ENCODE measurements at places on chromosomes 7 and 10.

DNA sequence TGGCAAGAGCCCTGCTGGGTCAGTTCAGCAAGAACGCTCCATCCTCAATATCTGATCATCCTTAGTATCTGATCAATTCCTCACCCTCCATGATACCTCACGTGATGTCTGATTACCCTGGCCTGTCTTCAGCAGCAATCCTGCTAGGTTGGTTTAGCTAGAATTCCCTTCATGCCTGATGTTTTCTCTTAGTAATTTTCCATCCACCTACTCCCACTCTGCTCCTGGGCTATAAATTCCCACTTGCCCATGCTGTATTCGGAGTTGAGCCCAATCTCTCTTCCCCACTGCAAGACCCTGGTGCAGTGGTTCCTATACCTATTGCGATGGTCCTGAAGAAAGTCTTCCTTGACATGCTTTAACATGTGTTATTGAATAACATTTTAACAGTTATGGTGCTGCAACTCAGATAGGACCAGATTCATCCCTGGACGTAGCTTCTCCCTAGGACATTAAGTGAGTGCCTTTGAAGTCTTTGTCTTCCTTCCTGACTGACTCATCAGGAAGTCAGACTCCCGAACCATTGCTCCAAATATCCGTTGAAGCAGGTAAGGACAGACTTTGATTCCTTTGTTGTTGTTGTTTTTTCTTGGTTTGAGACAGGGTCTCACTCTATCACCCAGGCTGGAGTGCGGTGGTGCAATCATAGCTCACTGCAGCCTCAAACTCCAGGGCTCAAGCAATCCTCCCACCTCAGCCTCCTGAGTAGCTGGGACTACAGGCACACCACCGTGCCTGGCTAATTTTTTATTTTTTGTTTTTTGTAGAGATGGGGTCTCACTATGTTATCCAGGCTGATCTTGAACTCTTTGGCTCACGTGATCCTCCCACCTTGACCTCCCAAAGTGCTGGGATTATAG lies 29.4 kb upstream of the CLDN3 start:
- no peak for DNase-seq

DNA sequence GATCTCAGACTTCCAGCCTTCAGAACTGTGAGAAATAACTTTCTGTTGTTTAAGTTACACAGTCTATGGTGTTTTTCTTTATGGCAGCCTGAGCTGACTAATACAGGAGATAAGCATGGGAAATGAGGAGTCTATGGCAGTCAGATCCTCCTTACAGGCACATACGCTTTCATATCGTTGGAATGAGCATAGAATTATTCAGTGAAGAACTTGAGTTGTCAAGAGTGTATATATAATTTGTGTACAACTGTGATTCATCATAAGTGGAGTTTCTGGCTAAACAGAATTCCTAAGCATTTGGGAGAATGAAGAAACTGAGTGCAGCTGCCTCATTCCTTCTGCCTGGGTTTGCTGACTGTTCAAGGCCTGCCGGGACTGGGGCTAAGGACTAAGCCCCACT lies 516.7 kb downstream of the ADRA2A start:
- no peak for DNase-seq

DNA sequence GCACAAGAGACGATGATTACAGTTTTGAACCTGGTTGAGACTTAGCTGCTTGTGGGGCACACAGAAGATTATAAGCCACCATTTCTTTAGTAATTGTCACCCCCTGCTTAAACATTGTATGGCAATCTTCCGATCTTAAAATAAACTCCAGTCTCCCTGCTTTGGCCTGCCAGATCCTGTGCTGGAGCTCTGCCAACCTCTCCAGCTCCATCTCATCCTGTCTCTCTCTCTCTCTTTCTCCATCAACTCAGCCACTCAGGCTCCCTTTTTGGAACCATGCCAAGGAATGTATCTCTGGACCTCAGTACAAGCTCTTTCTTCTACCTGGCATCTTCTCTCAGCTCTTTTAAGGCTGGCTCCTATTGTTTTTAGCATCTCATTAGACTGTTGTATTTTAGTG lies 1053.2 kb downstream of the REEP3 start:
- DNase-seq, result no peak

DNA sequence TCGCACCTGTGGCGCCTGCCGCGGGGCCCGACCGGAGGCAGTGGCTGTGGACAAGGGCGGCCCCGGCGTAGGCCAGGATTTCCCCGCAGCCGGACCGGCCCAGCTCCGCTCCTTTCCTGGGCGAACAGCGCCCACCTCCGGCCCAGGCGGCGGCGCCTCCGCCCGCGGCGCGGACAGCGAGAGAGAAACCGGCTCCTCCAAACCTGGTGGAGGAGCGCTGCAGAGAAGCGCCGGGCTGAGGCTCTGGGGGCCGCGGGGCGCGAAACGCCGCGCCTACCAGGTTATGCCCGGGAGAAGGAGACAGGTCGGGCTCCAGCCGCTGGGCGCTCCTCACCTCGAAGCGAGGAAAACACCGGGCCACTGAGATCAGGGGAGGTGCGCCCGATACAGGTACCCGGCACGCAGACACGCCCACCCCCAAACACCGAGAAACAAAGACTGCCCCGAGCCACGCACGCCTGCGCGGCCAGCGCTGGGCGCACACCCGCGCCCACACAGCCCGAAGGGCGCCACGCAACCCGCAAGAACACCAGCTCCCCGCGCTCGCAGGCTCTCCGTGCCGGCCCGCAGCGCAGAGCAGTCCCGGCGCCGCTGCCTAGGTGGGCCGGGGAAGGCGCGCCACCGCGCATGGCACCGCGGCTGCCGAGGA lies 3.3 kb downstream of the GRID1 start:
- peak; percentile 22 for DNase-seq

- no peak for DNase-seq
Measured at GRCh38 chr7:55152516-55152915, 133.7 kb downstream of the EGFR start.

- no peak for DNase-seq
Measured at GRCh38 chr10:113600569-113600968, 47.7 kb downstream of the HABP2 start.

GRCh38 chr10:32957341-32958084 lies 517 bp downstream of the ITGB1 start:
- peak; percentile 60 for DNase-seq

GRCh38 chr10:67827811-67828210 lies 10.2 kb downstream of the DNAJC12 start:
- no peak for DNase-seq

- no peak for DNase-seq
Measured at GRCh38 chr10:72785409-72785808, 93.5 kb downstream of the MCU start.

GRCh38 chr10:5774987-5775620 lies 38.1 kb downstream of the GDI2 start:
- DNase-seq, result no peak

DNA sequence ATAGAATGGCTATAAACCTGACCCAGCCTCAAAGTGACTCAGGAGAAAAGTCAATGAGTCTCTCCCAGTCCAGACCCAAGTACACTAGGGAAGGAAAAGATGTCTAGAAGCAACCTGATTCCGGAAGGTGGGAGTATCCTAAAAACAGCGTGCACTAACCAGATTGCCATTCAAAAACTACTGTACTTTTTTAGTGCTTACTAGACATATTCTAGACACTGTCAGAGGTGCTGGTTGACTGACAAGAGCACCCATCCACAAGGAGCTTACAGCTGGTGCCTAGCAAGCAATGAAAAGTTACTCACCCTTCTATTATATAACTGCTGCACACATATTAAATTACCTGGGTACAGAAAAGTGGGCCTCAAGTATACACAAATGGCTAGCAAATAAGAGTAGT lies 81.0 kb downstream of the SIRT1 start:
- DNase-seq, result no peak

GRCh38 chr7:1934756-1935155 lies 264.7 kb downstream of the ELFN1 start:
- no peak for DNase-seq

- DNase-seq, result no peak
Measured at GRCh38 chr7:6344278-6344677, 71.9 kb upstream of the CYTH3 start.

DNA sequence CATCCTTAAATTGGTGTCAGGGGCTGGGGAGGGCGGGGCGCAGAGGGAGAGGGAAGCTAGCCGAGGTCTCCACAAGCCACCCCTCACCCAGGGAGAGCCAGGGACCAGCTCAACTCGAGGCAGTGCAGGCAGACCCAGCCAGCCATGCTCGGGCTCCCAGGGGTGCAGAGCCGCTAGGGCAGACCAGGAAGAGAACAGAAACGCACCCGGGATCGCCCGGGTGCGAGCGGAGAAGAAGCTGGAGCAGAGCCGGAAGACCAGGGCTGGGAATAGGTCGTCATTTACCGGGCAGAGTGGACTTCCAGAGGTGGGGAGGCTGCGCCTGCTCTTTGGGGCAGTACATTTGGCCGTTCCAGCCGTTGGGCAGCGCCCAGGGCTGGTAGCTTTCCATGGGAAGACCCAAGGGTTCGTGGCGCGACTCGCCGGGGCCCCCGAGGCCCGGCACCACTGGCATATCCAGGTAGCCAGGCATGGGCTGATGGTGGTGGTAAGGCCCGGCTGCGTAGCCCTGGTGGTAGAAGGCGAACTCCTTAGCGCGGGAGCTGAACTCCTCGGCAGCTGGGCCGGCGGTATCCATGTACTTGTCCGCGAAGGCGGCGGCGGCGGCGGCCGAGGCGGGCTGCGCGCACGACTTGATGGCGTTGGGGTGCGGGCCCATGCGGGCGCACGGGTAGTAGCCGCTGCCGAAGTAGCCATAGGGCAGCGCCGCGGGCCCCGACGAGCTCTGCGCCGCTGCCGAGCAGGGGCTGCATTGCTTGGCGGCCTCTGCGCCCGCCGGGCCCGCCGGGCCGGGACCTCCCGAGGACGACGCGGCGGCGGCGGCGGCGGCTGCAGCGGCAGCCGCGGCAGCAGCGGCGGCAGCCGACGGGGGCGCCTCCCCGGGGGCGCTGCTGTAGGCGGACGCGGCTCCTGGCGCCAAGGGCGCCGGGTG lies 755 bp downstream of the HOXA13 start:
- no peak for DNase-seq

DNA sequence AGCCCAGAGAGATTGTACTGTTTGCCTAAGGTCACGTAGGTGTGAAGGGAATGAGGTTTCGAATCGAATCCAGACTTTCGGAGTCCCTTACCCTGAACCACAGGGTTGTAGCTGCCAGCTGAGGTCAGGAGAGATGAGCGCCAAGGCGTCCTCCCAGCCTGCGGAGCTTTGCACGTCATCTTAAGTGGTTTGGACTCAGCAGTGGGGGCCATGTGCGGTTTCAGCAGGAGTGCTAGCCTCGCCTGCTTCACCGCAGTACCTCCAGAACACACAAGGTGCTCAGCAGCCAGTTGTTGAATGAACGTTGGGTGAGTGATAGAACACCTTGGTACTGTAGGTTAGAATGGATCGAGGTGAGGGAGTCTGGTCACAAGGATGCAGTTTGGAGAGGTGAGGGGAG lies 74.9 kb upstream of the PPIF start:
- no peak for DNase-seq

DNA sequence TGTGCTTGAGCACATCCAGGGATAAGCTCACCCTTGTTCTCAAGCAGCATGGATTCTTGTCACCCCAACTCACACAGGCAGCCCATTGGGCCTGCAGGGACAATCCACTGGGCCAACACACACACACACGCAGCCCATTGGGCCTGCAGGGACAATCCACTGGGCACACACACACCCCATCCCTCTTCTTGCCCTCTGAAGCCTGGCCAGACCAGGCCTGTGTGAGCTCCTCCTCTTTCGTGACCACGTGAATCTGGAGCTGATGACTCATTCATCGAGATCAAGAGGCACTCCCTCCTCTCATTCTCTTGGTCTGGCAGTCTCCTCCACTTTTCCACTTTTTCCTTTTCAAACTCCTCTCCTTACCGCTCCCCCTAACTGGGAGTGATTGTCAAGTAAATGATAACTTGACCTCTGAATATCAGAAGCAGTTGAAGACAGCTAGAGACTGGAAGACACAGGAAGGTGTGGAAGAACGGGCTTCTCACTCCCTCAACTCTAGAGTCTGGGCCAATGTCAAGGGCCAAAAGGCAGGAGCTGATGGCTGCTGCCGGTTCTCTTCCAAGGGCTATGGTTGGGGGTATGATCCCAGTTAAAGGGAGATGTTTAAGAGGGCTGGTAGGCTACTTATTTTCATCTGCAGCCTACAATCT lies 89.7 kb downstream of the HIPK2 start:
- DNase-seq, result no peak

All from activated CD4-positive, alpha-beta T cell treated with anti-CD3 and anti-CD28 coated beads for 48 hours (primary cell).